ENCODE measurements at places on chromosomes 5 and 9.
A peak's percentile ranks its signal among the peaks of the same experiment; 100 is the strongest.

DNA sequence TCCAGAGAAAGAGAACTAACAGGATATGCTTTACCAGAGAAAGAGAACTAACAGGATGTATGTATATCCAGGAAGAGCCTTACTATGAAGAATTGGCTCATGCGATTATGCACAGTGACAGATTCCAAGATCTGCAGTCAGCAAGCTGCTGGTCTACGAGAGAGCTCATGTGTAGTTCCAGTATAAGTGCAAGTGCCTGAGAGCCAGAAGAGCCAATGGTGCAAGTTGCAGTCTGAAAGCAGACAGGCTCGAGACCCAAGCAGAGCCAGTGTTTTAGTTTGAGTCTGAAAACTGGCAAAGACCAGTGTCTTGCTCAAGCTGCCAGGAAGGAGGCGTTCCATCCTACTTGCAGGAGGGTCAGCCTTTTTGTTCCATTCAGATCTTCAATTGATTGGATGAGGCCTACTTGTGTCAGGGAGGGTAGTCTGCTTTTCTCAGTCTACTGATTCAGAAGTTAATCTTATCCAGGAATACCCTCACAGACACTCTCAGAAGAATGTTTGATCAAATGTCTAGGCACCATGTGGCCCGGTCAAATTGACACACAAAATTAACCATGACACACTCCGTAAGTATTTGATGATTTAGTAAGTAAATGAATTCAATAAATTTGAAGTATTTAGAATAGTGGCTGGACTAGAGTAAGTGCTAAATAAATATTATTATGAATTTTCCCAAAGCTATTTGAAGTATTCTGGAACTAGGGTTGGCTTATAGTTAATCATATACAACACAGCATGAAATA is 372.1 kb upstream of the SGCD start:
- DNase-seq, result no peak

DNA sequence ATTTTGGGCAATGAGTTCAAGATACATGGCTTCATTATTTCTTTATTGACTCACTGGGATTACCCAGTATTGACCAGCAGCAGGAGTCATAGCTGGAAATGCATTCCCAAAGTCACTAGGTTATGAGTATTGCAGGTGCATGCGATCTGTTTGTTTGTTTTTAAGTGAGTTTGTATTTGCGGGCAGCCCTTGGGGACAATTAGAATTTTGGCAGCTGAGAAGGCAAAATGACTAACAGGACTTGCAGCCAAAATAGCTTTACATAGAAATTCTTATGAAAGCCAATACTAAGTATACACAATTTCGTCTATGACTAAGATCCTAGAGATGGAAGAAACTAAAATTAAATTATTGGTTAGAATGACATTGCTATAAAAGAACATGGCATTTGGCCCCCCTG is 18.1 kb upstream of the RGMB start:
- DNase-seq, result no peak

DNA sequence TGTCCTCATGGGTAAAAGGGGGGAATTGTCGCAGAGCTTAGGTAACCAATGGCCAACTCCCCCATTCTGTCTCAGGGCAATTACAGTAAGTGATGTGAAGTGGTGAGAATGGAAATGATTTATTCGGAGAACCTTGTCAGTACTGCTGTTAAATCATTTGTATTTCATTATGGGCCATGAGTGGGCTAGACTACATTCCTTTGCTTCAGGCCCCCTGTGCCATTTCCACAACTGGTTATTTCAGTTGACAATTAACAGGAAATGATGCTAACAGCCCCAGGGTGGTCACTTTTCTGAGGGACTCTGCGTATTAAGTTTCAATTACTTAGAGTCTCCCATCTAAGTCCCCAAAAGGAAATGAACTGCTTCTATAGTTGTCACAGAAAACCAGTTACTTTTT is 653.7 kb downstream of the CCDC171 start:
- no peak for DNase-seq

GRCh38 chr9:127184641-127185040 is 62.2 kb upstream of the ANGPTL2 start:
- no peak for DNase-seq

DNA sequence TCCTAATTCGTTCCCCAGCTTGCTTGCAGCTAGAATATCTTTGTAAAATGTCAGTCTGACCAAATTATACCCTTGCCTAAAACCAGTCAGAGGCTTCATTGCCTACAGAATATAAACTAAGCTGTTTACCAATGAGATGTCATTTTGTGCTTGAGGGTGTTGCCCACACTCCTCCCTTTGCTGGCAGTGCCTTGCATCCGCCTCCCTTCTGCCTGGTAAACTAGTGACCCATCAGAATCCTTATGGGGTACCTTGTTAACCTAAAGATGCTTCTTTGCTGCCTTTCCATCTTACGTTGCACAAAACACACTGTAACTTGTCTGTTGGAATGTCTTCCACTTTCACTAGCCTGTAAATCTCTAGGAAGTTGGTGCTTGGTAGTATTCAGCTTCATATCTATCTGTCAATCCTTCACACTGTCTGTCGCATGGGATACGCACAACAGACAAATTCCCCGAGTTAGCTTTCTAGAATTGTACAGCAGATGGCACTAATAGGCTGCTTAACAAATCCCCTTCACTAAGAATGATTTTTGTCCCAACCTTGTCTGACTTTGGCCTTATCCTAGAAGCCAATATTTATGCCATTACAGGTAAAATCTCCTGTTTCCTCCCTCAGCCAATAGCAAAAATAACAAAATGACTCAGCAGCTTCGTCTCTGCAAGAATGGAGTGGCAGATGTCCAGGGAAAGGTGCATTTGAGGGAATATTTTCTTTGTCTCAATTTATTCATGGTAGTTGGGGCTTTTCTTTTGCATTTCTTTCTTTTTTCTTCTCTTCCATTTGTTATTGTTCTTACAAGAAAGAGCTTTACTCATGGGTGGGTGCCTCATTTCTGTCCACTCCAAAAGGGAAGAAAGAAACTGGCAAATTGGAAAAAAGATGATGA is 3.0 kb downstream of the NUDT2 start:
- DNase-seq, result no peak

- no peak for DNase-seq
Observed at GRCh38 chr5:34719029-34719428, 62.9 kb downstream of the RAI14 start.

DNA sequence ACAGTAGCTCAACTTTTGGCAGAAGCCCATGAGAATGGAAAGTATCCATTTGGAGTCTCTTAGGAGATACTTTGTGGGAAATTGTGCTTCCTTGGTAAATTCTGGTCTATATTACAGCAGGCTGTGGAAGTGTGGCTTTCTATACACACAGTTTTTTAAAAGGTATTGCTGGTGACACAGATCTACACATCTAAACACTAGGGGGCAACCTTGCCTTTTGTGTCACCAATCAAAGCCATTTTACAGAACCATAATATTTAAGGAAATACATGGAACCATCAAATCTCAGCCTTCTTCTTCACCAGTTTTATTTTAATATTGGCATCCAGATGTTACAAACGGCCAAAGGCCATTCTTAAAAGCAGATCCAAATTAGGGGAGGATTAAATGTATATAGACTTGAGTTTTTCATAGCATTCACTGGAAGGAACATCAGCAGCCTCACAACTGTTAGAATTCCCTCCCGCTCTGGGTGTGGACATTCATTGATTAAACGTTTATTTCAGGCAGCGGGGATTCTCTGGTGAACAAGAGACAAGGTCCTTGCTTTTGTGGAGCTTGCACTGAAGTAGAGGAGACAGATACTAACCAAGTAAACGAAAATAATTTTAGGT is 132.4 kb upstream of the EPB41L4A start:
- DNase-seq, result peak; percentile 70

Measured in CD8-positive, alpha-beta T cell (primary cell).